ENCODE measurements at places on chromosomes 6 and 20. TPM values are rescaled to one million over a fixed set of nuclear protein-coding genes. Genes with fewer than 3 reads are reported as not detected.

The CLIC5 gene
- 10.4 TPM for polyA plus RNA-seq

GRCh38 chr6:75205776-75206575 lies at the start of gene COL12A1:
Gene COL12A1 (minus strand): TSS chr6:75206053. CDS start chr6:75202792, 3,261 bp downstream.
- peak; percentile 77 for DNase-seq

GRCh38 chr6:12309070-12309469 lies 18.9 kb downstream of the EDN1 start:
- no peak for DNase-seq

GRCh38 chr6:113847447-113847846 lies 9.7 kb upstream of the MARCKS start:
- no peak for DNase-seq

Data from right lung (tissue), 10 donors.